Spleen (tissue), 13 donors: ENCODE measurements at places on chromosomes 3 and 15. TPM values are rescaled to one million over a fixed set of nuclear protein-coding genes. Genes with fewer than 3 reads are reported as not detected.

Gene AADACL2
- not detected for total RNA-seq

Gene CNTN6
- not detected for total RNA-seq

Gene HRG
- total RNA-seq: not detected

Gene LARP6
- total RNA-seq: 3.4 TPM

Gene PLSCR5
- total RNA-seq: not detected

Gene RAD51
- 1.1 TPM for total RNA-seq

Gene RSL24D1
- total RNA-seq: 48.7 TPM

Gene MESP2
- total RNA-seq: not detected

Gene DISP2
- not detected for total RNA-seq

Gene SEMA3B
- total RNA-seq: 13.9 TPM

Gene IRAK2
- total RNA-seq: 11.8 TPM

Gene TMEM207
- not detected for total RNA-seq

Gene GOLGA6L7
- total RNA-seq: not detected

Gene TIMP4
- total RNA-seq: 5.4 TPM
